ENCODE measurements at places on chromosomes 5 and 9.
A peak's percentile ranks its signal among the peaks of the same experiment; 100 is the strongest.

DNA sequence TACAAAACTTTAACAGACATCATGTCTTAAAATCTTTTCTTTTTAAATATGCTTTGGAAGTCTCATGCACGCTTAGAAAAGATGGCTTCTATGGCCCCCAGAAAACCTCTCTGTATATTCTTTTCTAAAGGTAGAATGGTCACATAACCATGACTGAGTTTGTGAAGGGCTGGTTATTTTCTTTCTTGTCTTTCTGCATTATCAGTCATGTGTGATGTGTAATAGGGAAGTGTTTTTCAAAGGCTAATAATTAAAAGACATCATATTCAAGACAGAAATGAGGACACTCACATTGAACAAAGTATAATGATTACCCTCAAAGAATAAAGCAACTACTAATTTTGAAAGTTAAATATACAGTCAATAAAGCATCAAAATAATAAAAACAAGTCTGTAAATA lies 253.4 kb downstream of the TRPM3 start:
- DNase-seq = no peak

DNA sequence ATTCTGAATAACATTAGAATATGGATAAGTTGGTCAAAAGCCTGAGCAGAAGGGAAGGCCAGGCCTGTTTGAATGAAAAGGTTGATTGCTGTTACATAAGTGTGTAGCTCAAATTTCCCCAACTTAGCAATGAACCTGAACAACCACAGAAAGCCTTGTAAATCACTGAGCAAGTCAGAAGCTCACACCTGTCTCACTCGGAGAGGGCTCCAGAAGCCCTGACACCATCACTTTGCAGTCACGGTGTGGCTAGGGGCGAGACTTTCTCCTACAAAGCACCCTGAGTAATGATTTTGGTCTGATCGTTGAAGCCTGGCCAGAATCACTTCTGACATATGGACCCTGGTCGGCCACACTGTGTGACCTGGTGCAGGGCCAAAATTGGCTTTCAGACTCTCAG lies 62.0 kb downstream of the MTX3 start:
- no peak for DNase-seq

DNA sequence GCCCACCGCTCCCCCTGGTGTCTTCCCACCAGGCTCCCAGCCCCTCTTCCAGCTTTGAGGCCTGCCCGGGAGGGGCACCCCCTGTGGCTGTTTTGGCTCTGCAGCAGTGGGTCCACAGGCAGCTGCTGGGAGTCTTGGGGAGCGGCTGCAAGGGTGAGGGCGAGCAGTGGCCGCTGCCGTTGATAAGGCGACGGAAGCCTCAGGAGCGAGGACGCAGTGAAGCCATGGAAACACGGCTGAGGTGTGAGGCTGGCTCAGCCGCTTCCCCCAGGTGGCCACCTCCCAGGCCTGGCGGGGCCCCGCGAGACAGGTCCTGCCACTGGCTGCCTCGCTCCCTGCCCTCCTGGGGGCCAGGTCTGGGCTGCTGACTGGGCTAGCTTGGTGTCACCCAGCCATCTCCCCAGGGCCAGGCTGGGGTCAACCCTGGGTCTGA lies 41.5 kb downstream of the CXXC5 start:
- no peak for DNase-seq

DNA sequence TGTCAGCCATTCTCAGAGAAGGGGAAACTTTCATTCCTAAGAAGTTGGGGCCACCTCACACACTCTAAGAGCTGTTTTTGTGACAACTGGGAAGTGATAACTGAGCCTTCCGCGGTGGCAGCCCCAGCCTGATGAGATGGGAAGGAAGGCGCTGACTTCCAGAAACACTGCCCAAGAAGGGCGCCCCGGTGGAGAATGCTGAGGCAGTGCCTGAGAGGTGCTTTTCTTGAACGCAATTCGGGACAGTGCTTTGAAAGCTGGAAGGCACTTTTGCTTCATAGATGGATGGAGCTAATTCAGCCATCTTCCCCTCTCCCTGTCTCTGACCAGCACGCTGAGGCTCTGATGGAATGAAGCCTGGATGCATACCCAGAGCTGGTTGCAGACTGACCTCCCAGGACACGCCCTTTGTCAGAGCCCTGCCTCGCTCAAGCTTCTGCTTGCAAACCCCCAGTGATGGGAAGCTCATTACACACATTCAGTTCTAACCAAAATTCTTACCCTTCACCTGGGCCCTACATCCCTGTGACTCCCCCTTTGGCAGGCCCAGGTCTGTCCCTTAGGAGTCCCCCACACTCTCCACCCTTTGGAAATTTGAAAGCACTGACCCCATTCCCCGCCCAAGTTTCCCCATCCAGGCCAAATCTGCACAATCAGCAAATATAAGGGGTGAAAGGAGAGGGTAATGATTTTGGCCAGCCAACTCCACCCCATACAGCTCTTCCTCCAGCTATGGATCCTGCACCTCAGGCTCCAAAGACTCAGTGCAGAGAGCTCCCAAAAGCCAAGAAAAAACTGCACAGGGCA lies 66.6 kb upstream of the SLC25A51 start:
- no peak for DNase-seq

- DNase-seq = no peak
Observed at GRCh38 chr5:82439750-82440445, 161.7 kb upstream of the RPS23 start.

- DNase-seq = no peak
Observed at GRCh38 chr5:100479079-100479688, 56.0 kb upstream of the FAM174A start.

DNA sequence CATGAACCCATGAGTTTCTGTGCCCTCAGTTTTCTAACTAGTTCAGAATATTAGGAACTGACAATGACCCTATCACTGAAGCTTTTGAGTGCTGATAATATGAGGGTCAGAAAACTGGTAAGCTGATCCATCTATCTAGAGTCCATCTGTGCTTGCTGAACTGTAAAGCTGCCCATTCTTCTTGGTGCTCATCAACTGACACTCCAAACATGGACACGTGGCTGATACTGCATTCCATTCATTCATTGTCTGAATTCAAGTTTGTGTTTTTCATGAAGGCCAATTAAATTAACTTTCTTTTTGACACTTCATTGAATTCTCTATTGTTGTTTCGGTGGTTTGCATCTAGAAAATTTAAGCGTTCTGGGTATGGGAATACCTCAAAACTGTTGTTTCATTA lies 17.6 kb downstream of the NREP start:
- peak; percentile 10 for DNase-seq

GRCh38 chr9:135504262-135505243 lies 4.1 kb downstream of the MRPS2 start:
- peak; percentile 43 for DNase-seq

- no peak for DNase-seq
Observed at GRCh38 chr5:4738298-4738697, 401.8 kb upstream of the ADAMTS16 start.

- DNase-seq = no peak
Observed at GRCh38 chr9:1267141-1267570, 217.0 kb downstream of the DMRT2 start.

- peak; percentile 72 for DNase-seq
Observed at GRCh38 chr5:151682751-151683331, 3.9 kb downstream of the SPARC start.

- no peak for DNase-seq
Observed at GRCh38 chr5:143360755-143361154, 42.7 kb downstream of the NR3C1 start.

- DNase-seq = peak; percentile 42
Observed at GRCh38 chr9:124218438-124218982, 39.2 kb upstream of the NEK6 start.

- peak; percentile 37 for DNase-seq
Observed at GRCh38 chr5:150107909-150108447, 21.6 kb upstream of the CSF1R start.

GRCh38 chr9:133733421-133733795 lies 4.7 kb downstream of the SARDH start:
- DNase-seq = no peak

- peak; percentile 71 for DNase-seq
Observed at GRCh38 chr5:159207686-159208513, 1.5 kb downstream of the RNF145 start.

DNA sequence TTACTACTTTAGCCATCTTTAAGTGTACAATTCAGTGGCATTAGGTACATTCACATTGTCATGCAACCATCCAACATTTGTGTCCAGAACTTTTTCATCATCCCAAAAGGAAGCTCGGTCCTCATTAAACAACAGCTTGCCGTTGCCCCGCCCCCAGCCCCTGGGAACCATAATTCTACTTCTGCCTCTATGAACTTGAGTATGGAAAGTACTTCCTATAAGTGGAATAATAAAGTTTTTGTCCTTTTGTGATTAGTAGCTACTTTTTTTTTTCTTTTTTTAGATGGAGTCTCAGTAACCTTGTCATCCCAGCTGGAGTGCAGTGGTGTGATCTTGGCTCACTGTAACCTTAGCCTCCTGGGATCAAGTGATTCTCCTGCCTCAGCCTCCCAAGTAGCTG lies 5.0 kb downstream of the GBGT1 start:
- DNase-seq = no peak

DNA sequence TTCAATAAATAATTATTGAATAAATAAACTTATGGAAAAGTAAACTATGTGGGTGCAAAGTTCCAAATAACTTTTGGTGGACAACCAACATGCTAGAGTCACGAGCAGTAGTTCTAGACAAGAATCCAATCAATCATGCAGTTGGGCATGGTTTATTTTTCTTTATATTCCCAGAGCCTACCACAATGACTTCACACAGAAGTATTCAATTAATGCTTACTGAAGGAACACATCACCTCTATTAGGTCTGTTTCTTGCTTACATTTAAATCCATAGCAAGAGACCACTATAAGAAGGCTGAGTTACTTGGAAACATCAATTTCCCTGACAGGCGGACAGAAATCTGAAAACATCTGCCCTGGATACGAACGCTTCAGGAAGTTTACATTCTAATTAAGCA lies 214.2 kb downstream of the TMEM232 start:
- no peak for DNase-seq

GRCh38 chr5:103860327-103860726 lies 297.7 kb upstream of the NUDT12 start:
- no peak for DNase-seq

DNA sequence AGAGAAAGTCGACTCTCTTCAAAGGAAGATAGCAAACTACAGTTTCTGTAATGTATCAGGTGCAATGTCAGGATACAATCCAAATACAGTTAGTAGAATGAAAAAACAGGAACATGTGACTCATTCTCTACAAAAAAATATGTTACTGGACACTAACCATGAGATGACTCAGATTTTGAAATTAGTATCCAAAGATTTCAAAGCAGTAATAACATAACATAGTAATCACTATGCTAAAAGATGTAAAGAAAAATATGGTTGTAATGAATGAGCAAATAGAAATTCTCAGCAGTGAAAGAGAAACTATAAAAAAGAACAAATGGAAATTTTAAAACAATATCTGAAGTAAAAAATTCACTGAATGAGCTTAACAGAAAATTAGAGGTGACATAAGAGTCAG lies 42.3 kb downstream of the SHOC1 start:
- no peak for DNase-seq

DNA sequence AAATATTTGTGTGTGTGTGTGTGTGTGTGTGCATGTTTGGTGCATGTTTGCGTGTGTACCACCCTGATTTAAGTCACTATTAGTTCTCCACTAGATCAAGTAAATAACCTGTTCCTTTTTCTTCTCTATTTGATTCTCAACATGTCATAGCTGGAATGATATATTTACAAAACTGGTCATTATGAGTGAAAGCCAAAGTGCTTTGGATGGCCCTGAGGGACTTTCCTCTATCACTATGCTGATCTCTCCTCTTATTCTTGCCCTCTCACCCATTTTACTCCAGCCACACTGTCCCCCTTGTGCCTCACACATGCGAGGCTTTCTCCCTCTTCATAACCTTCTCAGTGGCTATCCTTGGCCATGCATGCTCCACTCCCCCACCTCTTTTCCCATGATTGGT lies 144.6 kb upstream of the NMUR2 start:
- no peak for DNase-seq

GRCh38 chr5:135232958-135233357 lies 166.1 kb downstream of the MACROH2A1 start:
- DNase-seq = no peak

DNA sequence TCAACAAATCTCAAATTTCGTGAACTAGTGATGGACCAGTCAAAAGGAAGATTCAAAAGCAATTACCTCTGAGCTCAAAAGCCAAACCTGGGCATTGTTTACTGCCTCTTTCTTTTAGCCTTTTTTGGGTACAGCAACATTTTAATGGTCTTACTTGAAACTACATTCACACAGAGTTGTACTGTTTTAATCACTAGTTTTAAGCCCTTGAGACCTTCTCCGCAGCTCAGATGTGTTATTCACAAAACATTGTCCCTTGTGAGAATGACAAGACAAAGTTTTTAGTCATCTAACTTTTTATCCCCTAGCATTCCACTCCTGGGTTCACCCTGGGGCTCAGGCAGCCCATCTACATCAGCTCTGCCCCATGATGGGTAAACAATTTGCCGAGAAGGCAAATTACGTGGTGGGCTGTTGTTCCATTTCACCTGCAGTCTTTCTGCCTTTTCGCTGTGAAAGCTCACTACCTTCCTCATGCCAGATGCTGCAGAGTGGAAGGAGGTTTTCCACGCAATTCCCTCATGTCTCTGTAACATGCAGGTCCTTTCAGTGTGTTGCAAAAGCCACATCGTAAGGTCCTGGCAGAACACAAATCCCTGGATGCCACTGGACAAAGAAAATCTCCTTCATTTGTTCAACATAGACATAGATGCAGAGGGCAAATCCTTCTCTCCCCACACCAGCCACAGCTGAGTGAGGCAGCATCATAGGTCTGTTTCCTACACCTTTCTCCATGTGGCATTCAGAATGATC lies 175.7 kb downstream of the EBF1 start:
- DNase-seq = no peak

- no peak for DNase-seq
Observed at GRCh38 chr9:37968228-37968701, 64.3 kb upstream of the SLC25A51 start.

GRCh38 chr5:147927901-147928300 lies 21.6 kb upstream of the C5orf46 start:
- no peak for DNase-seq

DNA sequence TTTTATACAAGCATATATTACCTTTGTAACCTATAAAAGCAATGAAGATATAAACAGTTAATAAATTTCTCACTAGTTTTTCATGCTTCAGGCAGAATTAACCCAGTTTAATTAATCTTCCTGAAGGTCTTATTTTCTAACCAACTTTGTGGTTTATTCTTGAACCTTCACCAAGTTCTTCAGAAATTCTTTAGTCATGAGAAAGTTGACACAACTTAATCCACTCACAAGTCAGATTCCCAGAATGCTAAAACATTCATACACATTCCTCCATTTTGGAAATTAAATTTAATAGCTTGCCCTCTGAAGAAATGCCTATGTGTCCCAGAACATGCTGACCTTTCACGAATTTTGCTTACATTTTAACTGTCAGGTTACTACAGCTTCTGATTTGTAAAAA lies 105.4 kb upstream of the PAM start:
- DNase-seq = no peak

GRCh38 chr5:82605441-82605973 lies 327.4 kb upstream of the RPS23 start:
- no peak for DNase-seq

Data from foreskin melanocyte (primary cell).